ENCODE measurements at places on chromosomes 4 and X.

DNA sequence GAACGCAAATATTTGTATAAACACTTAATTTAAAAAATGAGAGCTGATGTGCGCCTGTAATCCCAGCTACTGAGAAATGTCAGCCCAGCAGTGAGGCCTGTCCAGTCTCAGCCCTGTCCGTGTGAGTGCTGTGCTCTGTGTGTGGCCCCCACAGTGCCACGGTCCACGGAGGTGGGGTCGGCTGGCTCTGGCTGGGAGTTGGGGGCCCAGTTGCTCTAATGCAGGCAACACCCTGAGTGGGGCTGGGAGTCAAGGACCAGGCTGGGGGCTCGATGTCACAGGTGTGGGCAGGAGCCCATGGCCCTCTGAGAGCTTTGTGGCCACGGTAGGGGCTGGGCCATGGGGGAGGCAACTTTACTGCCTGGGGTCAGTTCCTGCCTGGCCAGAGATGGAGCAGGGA is 12.8 kb downstream of the PCGF3 start:
- no peak overlapping the region for H3K4me3 ChIP-seq
- H3K27me3 ChIP-seq, result no peaks in the 10 kb centered on the region
- peaks cover 46% of the 10 kb centered on the region for H3K36me3 ChIP-seq
- no peak overlapping the region for H3K27ac ChIP-seq
- ATAC-seq, result no peak

- H3K27ac ChIP-seq, result no peak overlapping the region
- H3K36me3 ChIP-seq, result no peaks in the 10 kb centered on the region
- H3K27me3 ChIP-seq, result no peaks in the 10 kb centered on the region
- H3K4me3 ChIP-seq, result no peak overlapping the region
Measured at GRCh38 chr4:138663883-138664282, 351.7 kb upstream of the NOCT start.

DNA sequence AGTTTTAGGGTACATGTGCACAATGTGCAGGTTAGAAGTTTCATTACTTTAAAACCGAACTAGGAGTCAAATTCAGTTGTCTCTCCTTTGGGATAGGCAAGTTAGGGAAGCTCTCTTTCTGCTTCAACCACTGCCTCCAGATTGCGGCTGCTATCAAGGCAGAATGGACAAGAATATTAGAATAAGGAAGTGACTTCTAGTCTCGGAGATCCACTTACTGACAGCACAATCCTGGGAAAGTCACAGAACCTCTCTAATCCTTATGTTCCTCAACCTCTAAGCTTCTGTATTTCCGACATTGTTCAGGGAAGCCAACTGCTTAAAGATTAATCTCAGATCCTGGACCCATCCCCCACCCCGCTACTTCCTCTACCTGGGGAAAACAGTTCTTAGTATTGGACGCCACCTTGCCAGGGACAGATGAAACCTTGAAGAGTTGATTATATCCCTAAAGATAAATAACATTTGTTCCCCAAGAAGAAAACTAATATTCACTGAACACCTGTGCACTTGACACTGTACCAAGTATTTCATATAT is 2.1 kb downstream of the NUP62CL start:
- H3K36me3 ChIP-seq, result no peaks in the 10 kb centered on the region
- H3K4me3 ChIP-seq, result no peak overlapping the region
- H3K27ac ChIP-seq, result no peak overlapping the region
- no peaks in the 10 kb centered on the region for H3K4me1 ChIP-seq
- ATAC-seq, result no peak

- H3K4me1 ChIP-seq, result peaks cover 29% of the 10 kb centered on the region
- H3K27ac ChIP-seq, result no peak overlapping the region
- ATAC-seq, result no peak
- H3K27me3 ChIP-seq, result no peaks in the 10 kb centered on the region
- peaks cover 11% of the 10 kb centered on the region for H3K36me3 ChIP-seq
Measured at GRCh38 chrX:154384284-154384892, 5.3 kb downstream of the EMD start.

GRCh38 chr4:184712322-184712721 is 21.6 kb downstream of the CENPU start:
- H3K27me3 ChIP-seq, result no peaks in the 10 kb centered on the region
- no peak overlapping the region for H3K27ac ChIP-seq
- H3K4me1 ChIP-seq, result peaks cover 5% of the 10 kb centered on the region
- H3K4me3 ChIP-seq, result no peak overlapping the region

- H3K27me3 ChIP-seq, result no peaks in the 10 kb centered on the region
- peak; percentile 87 for ATAC-seq
- peak overlapping the region; percentile 65 for H3K4me3 ChIP-seq
- H3K27ac ChIP-seq, result peak overlapping the region; percentile 98
Measured at GRCh38 chr4:38857354-38858096, 908 bp upstream of the TLR6 start.

DNA sequence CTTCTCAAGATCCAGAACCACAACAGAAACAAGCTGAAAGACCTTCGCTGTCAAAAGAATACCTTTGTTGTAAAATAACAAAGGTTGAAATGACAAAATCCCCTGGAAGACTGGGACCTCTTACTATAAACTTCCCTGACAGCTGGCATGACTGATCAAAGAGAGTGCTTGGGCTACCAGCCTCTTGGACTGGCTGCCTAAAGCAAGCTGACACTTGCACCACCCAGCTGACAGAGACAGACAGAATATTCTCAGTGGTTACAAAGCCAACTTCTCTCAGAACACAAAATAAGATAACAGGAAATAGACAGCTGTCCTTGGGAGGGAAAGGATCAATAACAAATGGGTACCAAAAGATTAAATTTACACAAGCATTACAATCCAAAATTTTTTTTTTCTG is 241.7 kb upstream of the SPOCK3 start:
- H3K4me1 ChIP-seq, result no peaks in the 10 kb centered on the region
- H3K27ac ChIP-seq, result no peak overlapping the region
- no peaks in the 10 kb centered on the region for H3K36me3 ChIP-seq
- H3K27me3 ChIP-seq, result no peaks in the 10 kb centered on the region
- no peak overlapping the region for H3K4me3 ChIP-seq

GRCh38 chr4:153541456-153542096 is 75.4 kb downstream of the TMEM131L start:
- no peak overlapping the region for H3K4me3 ChIP-seq
- H3K4me1 ChIP-seq, result peaks cover 70% of the 10 kb centered on the region
- peaks cover 37% of the 10 kb centered on the region for H3K36me3 ChIP-seq
- ATAC-seq, result peak; percentile 71

GRCh38 chr4:141900856-141901255 is 264.5 kb downstream of the IL15 start:
- H3K4me3 ChIP-seq, result no peak overlapping the region
- H3K27me3 ChIP-seq, result no peaks in the 10 kb centered on the region
- peaks cover 8% of the 10 kb centered on the region for H3K4me1 ChIP-seq
- H3K36me3 ChIP-seq, result no peaks in the 10 kb centered on the region

DNA sequence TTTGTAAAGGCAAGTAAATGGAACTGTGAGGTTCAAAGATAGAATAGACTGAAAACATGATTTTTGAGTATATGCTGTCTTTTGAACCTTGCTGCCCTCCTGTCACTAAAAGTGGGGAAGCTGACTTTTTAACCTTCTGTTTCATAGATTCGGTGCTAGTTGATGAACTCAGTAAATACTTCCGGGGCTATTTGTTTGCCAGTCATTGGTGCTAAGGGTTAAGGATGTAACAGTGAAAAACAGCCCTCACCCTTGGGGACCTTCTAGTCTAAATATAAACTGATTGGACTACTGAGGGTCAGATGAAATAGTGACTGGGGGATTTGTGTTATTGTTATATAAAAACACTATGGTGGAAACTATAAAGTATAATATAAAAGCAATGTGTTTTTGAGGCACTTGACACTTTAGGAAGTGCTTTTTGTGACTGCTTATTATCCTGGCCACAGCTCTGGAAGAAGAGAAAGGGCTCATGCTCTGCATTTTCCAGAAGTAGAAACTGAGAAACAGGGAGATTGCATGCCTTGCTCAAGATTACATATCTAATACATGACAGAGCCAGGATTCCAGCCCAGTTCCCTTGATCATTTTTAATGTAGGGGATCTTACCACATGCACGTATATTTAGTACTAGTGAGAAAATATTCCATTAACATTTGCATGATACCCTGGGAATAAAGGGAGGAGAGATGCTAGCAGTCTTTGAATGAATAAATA is 3.9 kb downstream of the BST1 start:
- H3K27me3 ChIP-seq, result peaks cover 21% of the 10 kb centered on the region
- no peak overlapping the region for H3K4me3 ChIP-seq
- H3K36me3 ChIP-seq, result no peaks in the 10 kb centered on the region
- H3K27ac ChIP-seq, result no peak overlapping the region

- H3K4me3 ChIP-seq, result no peak overlapping the region
- H3K27me3 ChIP-seq, result no peaks in the 10 kb centered on the region
- ATAC-seq, result no peak
- H3K4me1 ChIP-seq, result no peaks in the 10 kb centered on the region
- no peak overlapping the region for H3K27ac ChIP-seq
- peaks cover 89% of the 10 kb centered on the region for H3K36me3 ChIP-seq
Measured at GRCh38 chr4:182897601-182898478, 19.3 kb downstream of the DCTD start.

DNA sequence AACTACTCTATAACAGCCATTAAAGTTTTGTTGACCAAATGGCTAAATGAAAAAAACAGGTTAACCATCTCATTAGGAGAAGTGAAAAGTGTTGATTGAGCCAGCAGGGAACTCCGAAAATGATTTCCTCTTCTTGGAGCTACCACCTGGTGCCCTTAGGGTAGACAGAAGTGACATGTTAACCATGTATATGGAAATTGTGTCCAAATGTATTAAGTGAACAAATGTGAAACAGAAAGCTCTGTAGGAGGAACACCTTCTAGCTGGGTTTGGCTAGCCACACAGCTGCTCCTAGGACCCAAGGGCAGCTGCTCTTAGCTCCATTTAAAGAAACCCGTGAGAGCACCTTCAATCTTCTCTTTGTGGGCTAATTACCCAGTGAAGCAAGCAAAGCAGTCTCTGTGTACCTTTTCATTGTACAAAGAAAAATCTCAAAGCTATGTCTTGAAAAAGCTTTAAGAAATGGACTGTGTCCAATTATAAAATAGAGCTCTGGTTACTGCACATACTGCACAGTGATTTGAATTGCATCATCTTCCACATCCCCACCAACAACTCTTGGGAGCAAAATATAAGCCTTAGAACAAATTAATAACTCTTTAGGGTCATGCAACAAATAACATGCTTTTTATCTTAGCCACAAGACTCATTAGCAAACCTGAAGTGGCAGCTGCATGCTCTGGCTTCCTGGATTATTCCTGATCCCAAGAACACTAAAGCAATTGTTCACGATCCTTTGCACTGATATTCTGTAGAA is 59.2 kb upstream of the PARM1 start:
- no peak overlapping the region for H3K27ac ChIP-seq
- peaks cover 19% of the 10 kb centered on the region for H3K4me1 ChIP-seq
- no peak overlapping the region for H3K4me3 ChIP-seq
- ATAC-seq, result peak; percentile 88
- no peaks in the 10 kb centered on the region for H3K36me3 ChIP-seq
- peaks cover 7% of the 10 kb centered on the region for H3K27me3 ChIP-seq

DNA sequence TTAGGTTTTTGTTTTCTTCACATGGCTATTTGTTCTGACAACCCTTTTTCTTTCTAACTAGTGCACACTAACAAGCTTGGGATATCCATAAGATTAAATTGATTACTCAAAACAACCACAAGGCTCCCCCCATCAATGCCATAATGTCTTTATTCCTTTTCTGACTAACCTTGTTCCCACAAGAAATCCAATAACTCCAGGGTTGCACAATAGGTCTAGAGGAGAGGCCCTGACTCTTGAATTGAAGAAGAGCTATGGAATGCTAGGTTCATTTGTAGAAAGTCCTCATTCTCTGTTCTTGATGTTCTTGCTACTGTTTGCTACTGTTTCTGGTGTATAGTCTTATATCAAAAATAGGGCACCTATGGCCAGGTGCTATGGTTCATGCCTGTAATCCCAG is 71.0 kb downstream of the PRRG1 start:
- H3K4me1 ChIP-seq, result no peaks in the 10 kb centered on the region
- ATAC-seq, result no peak
- H3K4me3 ChIP-seq, result no peak overlapping the region
- no peaks in the 10 kb centered on the region for H3K27me3 ChIP-seq
- no peak overlapping the region for H3K27ac ChIP-seq
- no peaks in the 10 kb centered on the region for H3K36me3 ChIP-seq

- no peak overlapping the region for H3K4me3 ChIP-seq
- H3K27me3 ChIP-seq, result no peaks in the 10 kb centered on the region
- peaks cover 7% of the 10 kb centered on the region for H3K4me1 ChIP-seq
- no peak overlapping the region for H3K27ac ChIP-seq
- ATAC-seq, result no peak
Measured at GRCh38 chrX:39508300-39508692, 589.5 kb downstream of the BCOR start.

DNA sequence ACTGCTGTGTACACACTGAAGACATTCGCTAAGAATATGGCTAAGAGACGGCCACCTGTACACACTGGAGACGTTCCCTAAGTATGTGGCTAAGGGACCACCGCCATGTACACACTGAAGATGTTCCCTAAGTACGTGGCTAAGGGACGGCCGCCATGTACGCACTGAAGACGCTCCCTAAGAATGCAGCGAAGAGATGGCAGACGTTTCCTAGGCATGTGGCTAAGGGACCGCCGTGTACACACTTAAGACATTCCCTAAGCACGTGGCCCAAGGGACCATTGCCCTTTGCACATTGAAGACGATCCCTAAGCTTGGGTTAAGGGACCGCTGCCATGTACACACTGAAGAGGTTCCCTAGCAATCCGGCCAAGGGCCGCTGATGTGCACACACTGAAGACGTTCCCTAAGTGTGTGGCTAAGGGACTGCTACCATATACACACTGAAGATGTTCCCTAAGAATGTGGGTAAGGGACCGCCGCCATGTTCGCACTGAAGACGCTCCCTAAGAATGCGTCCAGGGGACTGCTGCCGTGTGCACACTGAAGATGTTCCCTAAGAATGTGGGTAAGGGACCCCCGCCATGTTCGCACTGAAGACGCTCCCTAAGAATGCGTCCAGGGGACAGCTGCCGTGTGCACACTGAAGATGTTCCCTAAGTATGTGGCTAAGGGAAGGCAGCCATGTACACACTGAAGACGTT is 36.7 kb downstream of the DHRSX start:
- no peaks in the 10 kb centered on the region for H3K27me3 ChIP-seq
- no peak overlapping the region for H3K4me3 ChIP-seq
- H3K4me1 ChIP-seq, result peaks cover 23% of the 10 kb centered on the region
- H3K27ac ChIP-seq, result no peak overlapping the region

GRCh38 chr4:148330724-148331123 is 111.5 kb downstream of the NR3C2 start:
- no peak overlapping the region for H3K4me3 ChIP-seq
- peaks cover 8% of the 10 kb centered on the region for H3K4me1 ChIP-seq
- H3K27ac ChIP-seq, result no peak overlapping the region
- ATAC-seq, result no peak

DNA sequence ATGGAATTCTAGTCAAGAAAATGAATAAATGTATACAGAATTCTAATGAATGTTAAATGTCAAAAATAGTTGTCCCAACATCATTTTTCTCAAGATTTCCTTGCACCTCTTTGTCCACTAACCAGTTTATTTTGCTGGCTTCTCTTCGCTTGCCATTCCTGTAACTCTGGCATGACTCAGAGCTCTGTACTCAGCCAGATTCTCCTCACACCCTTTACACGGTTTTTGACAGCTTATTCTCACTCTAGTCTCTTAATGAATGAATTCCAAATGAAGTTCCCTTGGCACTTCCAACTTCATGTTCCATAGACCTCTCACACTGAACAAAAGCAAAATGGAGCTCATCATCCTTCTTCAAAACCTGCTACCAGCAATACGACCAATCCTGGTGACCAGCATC is 419.3 kb upstream of the SLIT2 start:
- no peak overlapping the region for H3K4me3 ChIP-seq
- no peaks in the 10 kb centered on the region for H3K4me1 ChIP-seq
- H3K27ac ChIP-seq, result no peak overlapping the region
- ATAC-seq, result no peak

- H3K27ac ChIP-seq, result no peak overlapping the region
- no peaks in the 10 kb centered on the region for H3K27me3 ChIP-seq
- no peaks in the 10 kb centered on the region for H3K4me1 ChIP-seq
- no peak overlapping the region for H3K4me3 ChIP-seq
- no peak for ATAC-seq
Measured at GRCh38 chr4:109155682-109156283, 146.7 kb downstream of the COL25A1 start.

All from stimulated activated memory B cell treated with anti-CD40 and anti-IgM and Interleukin-4, amounts not matched to agents 10 μg/mL and 1 μg/mL and 100 μg/mL, for 72 hours (primary cell).